ENCODE measurements at places on chromosomes 7 and 10.

DNA sequence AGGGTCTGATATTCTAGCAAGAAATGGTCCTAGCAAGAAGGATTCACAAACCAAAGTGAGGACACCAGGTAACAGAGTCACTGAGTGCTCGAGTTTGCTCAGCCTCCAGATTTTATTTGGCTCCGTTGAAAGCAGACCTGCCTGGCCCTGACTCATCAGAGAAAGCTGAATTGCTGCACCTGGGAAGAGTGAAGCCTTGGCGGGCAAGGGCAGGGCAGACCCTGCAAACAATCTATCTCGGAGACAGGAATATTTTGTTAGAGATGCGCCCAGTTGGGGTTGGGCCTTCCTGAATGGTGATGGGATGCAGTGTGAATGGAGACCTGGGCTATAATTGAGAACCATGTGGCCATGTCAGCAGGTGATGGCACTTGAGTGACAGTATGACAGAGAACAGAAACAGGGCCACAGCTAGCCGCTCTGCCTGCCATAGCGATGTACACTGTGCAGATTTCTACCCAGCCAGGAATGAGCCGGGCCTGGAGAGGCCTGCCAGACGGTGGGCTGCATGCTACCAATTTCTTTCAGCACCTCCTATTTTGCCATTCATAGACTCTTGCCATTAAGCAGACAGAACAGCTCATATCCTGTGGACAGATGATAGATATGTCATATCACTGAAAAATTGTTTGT lies 744.2 kb downstream of the LRMDA start:
- DNase-seq: no peak

GRCh38 chr7:130940907-130941306 lies 206.9 kb upstream of the KLF14 start:
- no peak for DNase-seq

GRCh38 chr10:80144696-80145131 lies 12.2 kb downstream of the PLAC9 start:
- DNase-seq: no peak

DNA sequence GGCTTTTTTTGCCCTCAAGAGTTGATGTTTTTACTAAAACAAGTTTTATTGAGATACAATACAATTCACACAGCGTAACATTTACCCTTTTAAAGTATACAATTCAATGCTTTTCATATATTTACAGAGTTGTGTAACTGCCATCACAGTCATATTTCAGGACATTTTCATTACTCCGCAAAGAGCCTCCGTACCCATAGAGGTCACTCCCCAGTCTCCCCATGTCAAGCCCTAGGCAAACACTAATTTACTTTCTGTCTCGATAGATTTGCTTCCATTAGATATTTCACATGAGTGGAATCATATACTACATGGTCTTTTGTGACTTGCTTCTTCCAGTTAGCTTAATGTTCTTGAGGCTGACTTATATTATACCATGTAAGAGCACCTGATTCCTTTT lies 183.8 kb downstream of the PRKCQ start:
- DNase-seq: no peak

DNA sequence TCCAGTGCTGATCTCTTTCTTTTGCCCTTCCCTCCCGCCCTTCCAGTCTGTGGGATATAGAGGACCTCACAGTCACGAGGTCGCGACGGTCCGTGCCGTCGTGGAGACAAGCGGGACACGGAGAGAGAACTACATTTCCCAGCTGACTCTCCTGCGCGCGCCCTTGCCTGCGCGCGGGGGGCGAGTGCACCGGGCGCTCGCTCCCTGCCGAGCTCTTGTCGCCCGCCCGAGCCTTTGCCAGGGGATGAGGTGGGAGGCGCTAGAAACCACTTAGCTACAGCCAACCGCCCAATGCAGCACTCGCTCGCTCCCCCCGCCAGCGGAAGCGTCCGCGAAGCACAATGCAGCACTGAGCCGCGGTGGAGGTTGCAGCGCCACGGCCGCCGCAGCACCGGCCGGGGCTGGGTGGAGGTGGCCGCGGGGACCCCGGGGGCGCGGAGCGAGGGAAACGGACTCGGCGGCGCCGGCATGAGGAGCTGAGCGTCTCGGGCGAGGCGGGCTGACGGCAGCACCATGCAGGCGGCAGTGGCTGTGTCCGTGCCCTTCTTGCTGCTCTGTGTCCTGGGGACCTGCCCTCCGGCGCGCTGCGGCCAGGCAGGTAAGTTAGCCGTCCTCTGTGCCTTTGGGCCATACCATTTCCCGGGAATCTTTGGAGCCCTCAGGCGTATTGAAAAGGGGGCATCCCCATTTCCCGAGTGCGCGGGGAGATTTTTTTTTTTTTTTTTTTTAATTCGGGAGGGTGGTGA lies at the start of gene ADAM22:
TSS of gene ADAM22 (plus strand) at position 299 of the 746 bp plus-strand sequence. CDS start at position 514, 215 bp downstream.
- DNase-seq: peak; percentile 42

- no peak for DNase-seq
Measured at GRCh38 chr7:101913247-101913721, 95.9 kb downstream of the CUX1 start.

- DNase-seq: no peak
Measured at GRCh38 chr7:90654718-90655427, 58.8 kb downstream of the CDK14 start.

DNA sequence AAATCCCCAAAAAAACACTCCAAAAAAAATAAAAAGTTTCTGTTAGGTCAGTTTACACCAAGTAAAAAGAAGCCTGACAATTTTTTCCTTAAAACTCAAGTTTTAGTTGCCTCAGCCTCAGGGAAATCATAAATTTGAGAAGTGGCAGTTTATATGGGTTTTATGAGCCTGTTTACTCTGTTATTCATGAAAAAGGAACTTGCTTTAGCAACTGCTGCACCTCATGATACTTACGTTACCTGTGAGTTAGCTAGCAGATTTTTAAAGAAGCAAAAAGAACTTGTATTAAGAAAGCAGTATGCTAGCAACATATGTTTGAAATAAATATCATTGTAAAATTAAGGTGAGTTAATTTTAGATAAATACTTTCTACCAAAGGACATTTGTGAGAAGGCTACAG lies 1264.5 kb upstream of the PHF14 start:
- DNase-seq: no peak

DNA sequence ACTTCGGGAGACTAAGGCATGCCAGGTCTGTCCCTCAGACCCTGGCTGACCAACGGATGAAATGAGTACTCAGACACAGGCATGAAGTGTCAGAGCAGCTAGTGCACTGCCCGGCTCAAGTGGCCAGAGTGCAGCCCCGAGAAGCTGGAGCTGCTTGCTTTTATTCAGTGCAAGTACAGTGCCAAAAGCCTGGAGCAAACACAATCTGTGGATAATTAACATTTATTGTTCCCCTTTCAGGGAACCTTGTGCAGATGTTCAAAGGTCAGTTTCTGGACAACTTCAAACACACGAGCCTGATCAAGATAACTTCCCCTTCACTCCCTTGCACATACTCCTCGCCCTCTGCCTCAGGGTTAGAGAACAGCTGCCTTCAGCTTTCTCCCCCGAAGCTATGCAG lies 7.9 kb upstream of the ATE1 start:
- DNase-seq: no peak

DNA sequence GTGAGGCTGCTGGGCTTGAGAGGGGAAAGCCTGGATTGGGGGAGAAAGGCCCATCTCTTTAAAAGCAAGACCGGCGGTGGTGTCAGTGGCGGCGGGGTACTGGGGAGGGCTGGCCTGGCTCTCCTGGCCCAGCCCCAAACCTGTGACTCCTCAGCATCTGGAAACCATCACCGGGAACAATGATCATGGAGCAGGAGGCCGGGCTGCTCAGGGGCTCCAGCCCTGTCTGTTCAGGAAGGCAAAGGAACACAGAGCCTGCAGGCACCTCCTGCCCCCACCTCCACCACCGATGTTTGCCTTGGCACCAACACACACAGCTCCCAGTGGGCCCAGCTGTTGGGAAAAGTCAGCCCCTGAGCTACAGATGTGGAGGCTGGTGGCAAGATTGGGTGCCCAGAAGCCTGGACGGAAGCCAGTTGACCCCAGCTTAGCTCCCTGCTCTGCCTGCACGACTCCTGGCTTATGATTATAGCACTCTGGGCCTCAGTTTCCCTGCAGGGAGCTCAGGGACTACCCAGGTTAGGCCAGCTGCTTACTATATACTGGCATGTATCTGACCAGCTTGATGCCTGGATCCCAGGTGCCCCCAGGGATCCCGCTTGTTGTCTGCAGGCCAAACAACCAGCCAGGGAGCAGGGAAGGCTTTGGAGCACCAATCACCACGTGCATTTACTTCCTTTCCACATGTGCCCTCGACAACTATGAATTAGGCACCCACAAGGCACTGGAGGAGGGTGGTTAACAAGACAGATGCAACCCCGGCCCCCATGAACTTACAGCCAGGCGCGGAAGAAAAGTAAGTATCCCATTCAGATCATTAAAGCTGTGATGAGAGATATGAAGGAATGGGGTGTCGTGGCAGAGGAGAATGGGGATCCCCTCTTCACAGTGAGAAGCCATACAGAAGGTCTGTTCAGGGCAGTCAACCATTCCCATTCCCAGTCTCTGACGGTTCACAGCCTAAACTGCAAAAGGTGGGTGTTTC lies 37.3 kb downstream of the ZCCHC24 start:
- DNase-seq: no peak

DNA sequence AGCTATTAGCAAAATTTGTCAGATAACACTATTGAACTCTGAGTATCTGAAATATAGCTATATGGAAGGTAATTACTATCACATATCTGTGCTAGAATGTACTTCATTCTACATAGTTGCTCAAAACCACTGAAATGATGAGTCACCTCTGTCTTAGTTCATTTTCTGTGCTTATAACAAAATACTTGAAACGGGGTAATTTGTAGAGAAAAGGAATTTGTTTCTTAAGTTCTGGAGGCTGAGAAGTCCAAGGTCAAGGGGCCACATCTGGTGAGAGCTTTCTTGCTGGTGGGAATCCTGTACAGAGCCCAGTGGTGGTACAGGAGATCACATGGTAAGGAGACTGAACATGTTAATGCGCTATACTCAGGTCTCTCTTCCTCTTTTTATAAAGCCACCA lies 41.9 kb upstream of the TNKS2 start:
- no peak for DNase-seq

- no peak for DNase-seq
Measured at GRCh38 chr10:70551971-70552422, 50.5 kb downstream of the PRF1 start.

DNA sequence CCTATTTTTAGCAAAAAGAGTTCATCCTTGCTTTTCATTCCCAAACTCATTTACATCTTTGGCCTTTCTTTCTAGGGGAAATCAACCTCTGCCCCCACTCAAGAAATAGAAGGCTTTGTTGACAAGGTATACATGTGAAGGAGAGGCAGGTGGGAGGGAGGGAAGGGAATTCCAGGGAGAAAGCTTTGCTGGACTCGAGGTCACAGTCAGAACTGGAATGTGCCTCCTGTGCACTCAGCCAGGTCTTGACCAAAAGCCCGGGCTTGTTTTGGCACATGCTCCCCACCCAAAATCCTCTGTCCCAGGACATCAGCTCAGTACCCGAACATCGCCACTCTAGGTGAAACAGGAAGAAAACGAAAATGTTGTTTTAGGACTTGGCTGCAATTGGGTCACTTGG lies 61.3 kb downstream of the ABLIM1 start:
- no peak for DNase-seq

- DNase-seq: no peak
Measured at GRCh38 chr10:95451150-95451549, 110.0 kb downstream of the SORBS1 start.

- DNase-seq: no peak
Measured at GRCh38 chr10:1182280-1183032, 126.3 kb downstream of the WDR37 start.

DNA sequence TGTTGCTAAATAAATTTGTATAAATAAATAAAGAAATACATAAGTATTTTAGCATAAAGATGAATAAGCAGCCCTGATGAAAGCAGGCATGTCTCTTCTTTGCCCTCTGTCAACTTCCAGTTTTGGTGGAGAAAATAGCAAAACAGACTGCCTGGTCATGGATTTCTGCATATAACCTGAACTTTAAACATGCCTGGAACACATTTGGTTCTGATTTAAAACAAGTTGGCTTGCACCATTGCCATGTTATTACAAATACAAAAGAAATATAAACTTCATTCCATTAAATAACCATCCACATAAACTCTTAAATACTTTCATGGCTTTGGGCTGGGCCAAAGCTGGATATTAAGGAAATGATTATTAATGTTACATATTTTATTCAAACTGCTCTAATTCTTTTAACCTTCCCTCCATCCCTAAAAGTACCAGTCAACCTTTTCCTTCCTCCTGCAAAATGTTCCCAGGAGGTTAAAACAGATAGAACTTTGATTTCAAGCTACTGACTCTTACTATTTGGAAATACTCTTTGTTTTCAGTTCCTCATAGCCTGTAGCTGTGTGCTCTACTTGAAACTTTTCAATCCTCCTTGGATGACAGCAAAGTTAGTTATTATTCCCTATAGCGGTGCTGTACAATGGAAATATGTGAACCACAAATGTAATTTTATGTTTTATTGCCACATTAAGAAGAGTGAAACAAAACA lies 96.3 kb downstream of the BICC1 start:
- no peak for DNase-seq

DNA sequence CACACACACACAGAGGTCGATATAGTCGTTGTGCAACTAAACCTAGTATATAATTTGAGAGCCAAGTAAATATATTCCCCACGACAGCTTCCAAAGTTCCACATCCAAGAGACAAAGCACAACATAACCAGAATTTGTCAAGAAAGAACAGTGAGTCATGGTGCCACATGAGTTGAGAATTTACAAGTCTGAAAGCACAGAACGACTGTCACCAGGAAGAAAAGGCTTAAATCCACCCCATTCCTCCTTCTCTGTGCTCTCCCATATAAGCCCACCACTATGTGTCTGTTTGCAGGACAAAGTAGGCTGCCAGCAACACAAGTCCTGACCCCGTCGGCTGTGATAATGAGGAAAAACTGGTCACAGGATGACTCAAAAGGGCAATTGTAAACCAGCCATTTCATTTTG lies 32.8 kb downstream of the GSAP start:
- no peak for DNase-seq

DNA sequence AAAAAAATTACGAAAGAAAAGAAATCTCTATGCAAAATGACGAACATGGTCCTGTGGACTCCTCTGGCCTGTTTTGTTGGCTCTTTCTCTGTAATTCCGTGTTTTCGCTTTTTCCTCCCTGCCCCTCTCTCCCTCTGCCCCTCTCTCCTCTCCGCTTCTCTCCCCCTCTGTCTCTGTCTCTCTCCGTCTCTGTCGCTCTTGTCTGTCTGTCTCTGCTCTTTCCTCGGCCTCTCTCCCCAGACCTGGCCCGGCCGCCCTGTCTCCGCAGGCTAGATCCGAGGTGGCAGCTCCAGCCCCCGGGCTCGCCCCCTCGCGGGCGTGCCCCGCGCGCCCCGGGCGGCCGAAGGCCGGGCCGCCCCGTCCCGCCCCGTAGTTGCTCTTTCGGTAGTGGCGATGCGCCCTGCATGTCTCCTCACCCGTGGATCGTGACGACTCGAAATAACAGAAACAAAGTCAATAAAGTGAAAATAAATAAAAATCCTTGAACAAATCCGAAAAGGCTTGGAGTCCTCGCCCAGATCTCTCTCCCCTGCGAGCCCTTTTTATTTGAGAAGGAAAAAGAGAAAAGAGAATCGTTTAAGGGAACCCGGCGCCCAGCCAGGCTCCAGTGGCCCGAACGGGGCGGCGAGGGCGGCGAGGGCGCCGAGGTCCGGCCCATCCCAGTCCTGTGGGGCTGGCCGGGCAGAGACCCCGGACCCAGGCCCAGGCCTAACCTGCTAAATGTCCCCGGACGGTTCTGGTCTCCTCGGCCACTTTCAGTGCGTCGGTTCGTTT lies 83.5 kb upstream of the SLF2 start:
- no peak for DNase-seq

All from stimulated activated CD4-positive, alpha-beta T cell treated with anti-CD3 and anti-CD28 coated beads, Interleukin-1b, Interleukin-23, amount 100 ng/mL, for 1 hour (primary cell).